ENCODE measurements at places on chromosomes 6 and 20. TPM values are rescaled to one million over a fixed set of nuclear protein-coding genes. Genes with fewer than 3 reads are reported as not detected.

GRCh38 chr6:6851059-6851948 is 256.5 kb upstream of the RREB1 start:
- no peak overlapping the region for H3K27ac ChIP-seq
- no peaks in the 10 kb centered on the region for H3K36me3 ChIP-seq
- no peaks in the 10 kb centered on the region for H3K27me3 ChIP-seq
- peaks cover 12% of the 10 kb centered on the region for H3K4me1 ChIP-seq

GRCh38 chr6:21404577-21404976 is 189.0 kb upstream of the SOX4 start:
- H3K36me3 ChIP-seq, result no peaks in the 10 kb centered on the region
- no peaks in the 10 kb centered on the region for H3K4me1 ChIP-seq
- H3K27ac ChIP-seq, result no peak overlapping the region

DNA sequence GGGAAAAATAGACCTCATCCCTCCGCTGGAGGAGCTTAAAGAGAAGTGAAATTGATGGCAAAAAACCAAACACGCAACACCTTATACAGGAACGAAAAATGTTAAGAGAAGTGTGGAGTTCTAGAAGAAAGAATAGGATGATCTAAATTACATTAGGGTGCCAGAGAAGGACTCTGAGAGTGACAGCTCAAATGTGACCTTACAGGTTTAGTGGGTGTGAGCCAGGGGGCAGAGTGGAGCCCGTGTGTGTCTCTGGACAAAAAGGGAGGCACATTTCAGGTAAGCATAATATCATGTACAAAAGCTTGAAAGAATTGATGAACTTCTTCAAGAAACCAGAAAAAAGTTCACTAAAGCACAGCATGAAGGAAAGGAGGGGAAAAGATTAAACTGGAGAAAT is 20.8 kb downstream of the HLA-DRA start:
- H3K27me3 ChIP-seq, result no peaks in the 10 kb centered on the region
- H3K36me3 ChIP-seq, result no peaks in the 10 kb centered on the region
- no peak overlapping the region for H3K27ac ChIP-seq
- H3K4me1 ChIP-seq, result no peaks in the 10 kb centered on the region
- DNase-seq, result no peak

GRCh38 chr20:52981051-52981450 is 8.9 kb downstream of the TSHZ2 start:
- no peak for DNase-seq
- H3K27ac ChIP-seq, result no peak overlapping the region
- H3K4me1 ChIP-seq, result no peaks in the 10 kb centered on the region

The FIG4 gene
- total RNA-seq, result 11.4 TPM

DNA sequence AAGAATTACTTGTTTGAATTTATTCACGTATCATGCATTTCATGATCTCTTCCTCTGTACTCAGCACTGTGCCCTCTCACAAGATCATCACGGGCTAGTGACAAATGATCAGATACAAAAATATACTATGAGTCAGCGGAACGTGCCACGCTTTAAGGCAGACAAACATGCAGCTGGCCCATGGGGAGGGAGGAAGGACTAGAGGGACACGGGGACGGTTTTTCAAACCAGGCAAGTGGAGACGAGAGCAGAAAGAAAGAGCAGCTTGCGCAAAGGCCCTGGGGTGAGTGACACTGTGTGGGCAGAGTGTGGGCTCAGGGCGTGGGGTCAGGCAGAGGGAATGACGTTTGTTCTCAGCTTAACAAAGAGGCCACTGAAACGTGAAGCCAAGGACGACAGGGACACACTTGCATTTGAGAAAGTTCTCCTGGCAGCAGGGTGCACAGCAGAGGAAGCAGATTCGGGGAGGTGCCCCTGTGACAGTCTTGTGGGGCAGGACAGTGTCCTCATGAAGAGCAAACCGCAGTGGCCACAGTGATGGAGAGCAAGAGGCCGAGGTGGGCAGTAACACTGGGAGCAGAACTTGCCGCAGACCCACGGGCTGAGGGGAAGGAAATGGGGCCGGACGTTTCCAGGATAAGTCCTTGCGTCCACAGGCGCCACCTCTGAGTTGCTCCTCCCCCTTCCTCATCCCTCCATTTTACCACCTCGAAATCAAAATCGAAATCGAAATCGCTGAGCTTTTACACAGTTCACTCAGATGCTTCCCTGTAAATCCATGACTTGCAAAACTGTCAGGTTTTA is 6.9 kb upstream of the RPS6KA2 start:
- H3K4me3 ChIP-seq, result no peak overlapping the region
- no peaks in the 10 kb centered on the region for H3K27me3 ChIP-seq
- peak; percentile 67 for DNase-seq
- H3K4me1 ChIP-seq, result peaks cover 1% of the 10 kb centered on the region
- no peaks in the 10 kb centered on the region for H3K36me3 ChIP-seq

DNA sequence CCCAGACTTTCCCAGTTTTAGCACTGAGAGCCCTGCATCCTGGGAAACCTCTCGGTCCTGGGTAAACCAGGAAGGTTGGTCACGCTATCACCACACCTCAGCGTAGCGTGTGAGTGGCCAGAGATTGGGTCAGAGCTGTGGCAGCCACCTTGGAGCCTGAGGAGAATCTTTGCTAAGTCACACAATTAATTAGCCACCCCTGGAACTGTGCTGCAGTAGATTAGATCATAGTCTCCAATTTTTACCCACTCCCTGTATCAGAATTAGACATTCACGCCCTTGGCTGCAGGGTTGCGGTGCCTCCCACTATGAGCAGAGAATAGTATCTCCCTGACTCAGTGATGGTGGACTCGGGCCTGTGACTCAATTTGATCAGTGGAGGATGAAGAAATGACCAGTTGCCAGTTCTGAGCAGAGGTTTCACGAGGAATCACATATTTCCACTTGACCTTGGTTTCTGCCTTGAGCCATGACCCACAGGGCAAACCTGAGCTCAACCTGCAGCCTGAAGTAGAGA is 6.0 kb upstream of the PTGIS start:
- H3K4me3 ChIP-seq, result no peak overlapping the region
- no peak for DNase-seq
- no peaks in the 10 kb centered on the region for H3K36me3 ChIP-seq
- no peak overlapping the region for H3K27ac ChIP-seq

The LYRM2 gene
- total RNA-seq, result 14.2 TPM

The TRAPPC3L gene
- total RNA-seq, result 0.21 TPM

GRCh38 chr6:12593771-12594529 is 122.6 kb upstream of the PHACTR1 start:
- H3K4me3 ChIP-seq, result no peak overlapping the region
- no peaks in the 10 kb centered on the region for H3K36me3 ChIP-seq
- H3K4me1 ChIP-seq, result peaks cover 8% of the 10 kb centered on the region
- H3K27ac ChIP-seq, result peak overlapping the region; percentile 36
- DNase-seq, result no peak

DNA sequence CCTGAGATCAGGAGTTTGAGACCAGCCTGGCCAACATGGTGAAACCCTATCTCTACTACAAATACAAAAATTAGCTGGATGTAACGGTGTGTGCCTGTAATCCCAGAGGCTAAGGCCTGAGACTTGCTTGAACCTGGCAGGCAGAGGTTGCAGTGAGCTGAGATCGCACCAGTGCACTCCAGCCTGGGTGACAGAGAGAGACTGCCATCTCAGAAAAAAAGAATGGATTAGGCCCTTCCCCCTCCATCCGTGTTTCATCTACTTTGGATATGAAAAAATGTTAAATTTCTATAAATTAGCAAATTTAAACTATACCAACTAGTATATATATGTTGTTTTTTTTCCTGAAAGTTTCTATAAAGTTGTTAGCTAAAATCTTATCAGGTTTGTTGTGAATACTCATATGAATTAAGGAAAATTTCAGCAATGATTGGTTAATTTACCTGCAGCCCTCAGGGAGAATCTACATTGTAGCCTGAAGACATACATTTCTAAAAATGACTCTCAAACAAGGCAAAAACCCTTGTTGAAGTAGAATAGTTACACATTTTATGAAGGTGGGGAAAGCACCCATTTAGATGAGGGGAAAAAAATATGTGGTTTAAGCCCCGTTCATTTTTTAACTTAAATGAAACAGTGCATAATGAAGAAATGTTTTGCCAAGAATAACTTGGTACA is 120.9 kb downstream of the TIAM2 start:
- no peak overlapping the region for H3K27ac ChIP-seq
- H3K4me1 ChIP-seq, result no peaks in the 10 kb centered on the region
- no peaks in the 10 kb centered on the region for H3K36me3 ChIP-seq
- DNase-seq, result no peak

GRCh38 chr6:89941031-89941762 is 46.9 kb downstream of the GJA10 start:
- H3K4me1 ChIP-seq, result no peaks in the 10 kb centered on the region
- peaks cover 12% of the 10 kb centered on the region for H3K36me3 ChIP-seq
- H3K27me3 ChIP-seq, result no peaks in the 10 kb centered on the region
- no peak overlapping the region for H3K4me3 ChIP-seq
- DNase-seq, result peak; percentile 56

GRCh38 chr20:9293145-9293544 is 221.2 kb upstream of the LAMP5 start:
- no peak overlapping the region for H3K27ac ChIP-seq
- no peak overlapping the region for H3K4me3 ChIP-seq
- H3K36me3 ChIP-seq, result no peaks in the 10 kb centered on the region
- DNase-seq, result no peak

The GPR6 gene
- total RNA-seq, result not detected

- peaks cover 5% of the 10 kb centered on the region for H3K27me3 ChIP-seq
- no peak for DNase-seq
- H3K4me3 ChIP-seq, result no peak overlapping the region
- H3K4me1 ChIP-seq, result no peaks in the 10 kb centered on the region
Observed at GRCh38 chr20:57335392-57335791, 5.8 kb downstream of the SPO11 start.

DNA sequence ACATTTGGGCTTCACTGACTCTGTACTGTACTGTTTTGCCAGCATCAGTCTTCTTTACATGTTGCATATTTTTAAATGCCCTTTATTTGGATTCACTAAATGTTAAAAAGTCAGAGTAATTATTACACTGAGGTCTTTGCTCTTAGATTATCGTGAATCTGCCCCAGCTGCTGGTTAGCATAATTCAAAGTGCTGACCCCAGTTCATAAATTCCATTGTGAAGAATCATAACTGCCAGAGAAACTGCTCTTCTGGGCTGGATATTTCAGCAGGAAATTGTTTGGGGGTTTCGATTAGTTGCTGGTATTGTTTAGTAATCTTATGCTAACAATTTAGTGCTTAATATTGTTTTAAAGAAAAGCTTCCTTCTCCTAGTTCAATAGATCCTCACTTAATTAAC is 682.1 kb upstream of the MAP3K7 start:
- H3K27ac ChIP-seq, result no peak overlapping the region
- no peak for DNase-seq
- no peak overlapping the region for H3K4me3 ChIP-seq
- no peaks in the 10 kb centered on the region for H3K4me1 ChIP-seq
- no peaks in the 10 kb centered on the region for H3K27me3 ChIP-seq
- no peaks in the 10 kb centered on the region for H3K36me3 ChIP-seq

DNA sequence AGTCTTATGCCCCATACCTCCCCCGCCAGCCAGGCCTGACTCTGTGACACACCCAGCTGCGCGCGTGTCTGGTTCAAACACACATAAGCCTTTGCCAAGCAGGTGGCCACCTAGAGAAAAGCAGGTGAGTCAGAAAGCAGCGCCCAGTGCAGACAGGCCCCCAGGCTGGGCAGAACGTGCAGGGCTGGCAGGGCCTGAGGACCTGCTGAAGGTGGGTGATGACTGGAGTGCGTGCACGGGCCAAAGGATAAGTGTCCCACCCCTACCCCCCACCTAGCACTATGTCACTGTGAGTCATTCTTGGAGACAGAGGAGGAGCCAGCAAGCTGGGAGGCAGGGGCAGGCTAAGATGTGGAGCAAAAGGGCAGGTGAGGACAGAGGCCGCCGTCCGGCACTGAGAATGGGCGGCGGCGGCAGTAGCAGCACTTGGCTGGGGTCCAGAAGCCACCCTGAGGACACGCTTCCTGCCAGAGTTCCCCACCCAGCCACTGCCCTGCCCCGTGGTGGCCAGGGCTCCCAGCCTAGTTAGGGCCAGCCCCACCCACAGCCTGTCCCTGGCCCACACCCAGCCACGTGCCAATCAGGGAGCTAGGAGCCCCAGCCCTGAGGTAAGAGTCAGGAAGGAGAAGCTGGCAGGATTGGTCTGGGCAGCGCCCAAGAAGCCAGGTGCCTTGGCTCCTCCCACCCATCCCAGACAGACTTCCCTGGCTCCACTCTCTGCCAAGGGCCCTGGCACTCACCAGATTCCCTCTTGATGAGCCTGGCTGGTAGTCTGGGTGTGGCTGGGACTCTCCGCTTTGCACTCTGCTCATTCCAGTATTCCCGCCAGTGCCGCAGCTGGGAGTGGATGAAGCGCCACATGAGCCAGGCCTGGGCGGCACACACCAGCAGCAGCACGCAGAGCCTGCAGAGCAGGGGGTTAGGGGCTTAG is 72.7 kb downstream of the TRAM2 start:
- peak; percentile 70 for DNase-seq
- peak overlapping the region; percentile 70 for H3K27ac ChIP-seq
- H3K4me1 ChIP-seq, result peaks cover 22% of the 10 kb centered on the region

DNA sequence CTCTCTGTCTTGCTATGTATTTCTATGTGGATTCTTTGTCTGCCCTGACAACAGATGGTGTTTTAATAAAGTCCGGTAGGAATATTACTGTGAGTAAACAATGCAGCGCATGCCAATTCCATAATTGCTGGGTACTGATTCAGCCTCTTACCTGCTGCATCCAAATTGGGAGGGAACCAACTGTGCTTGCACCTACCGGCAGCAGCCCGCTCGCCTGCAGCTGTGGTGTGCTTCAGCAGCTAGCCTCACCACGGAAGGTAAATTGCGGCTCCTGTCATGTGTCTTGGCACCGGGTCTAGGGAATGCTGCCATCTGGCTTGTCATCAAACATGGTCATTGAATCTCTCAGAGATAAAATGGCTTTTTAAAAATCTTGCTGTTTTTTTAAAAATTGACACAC is 704.8 kb upstream of the SLC35B3 start:
- H3K36me3 ChIP-seq, result no peaks in the 10 kb centered on the region
- no peaks in the 10 kb centered on the region for H3K27me3 ChIP-seq
- H3K4me1 ChIP-seq, result peaks cover 3% of the 10 kb centered on the region
- H3K27ac ChIP-seq, result no peak overlapping the region

GRCh38 chr6:85388531-85388930 is 61.4 kb upstream of the NT5E start:
- DNase-seq, result no peak
- no peaks in the 10 kb centered on the region for H3K27me3 ChIP-seq
- no peaks in the 10 kb centered on the region for H3K36me3 ChIP-seq
- H3K4me3 ChIP-seq, result no peak overlapping the region
- H3K27ac ChIP-seq, result no peak overlapping the region

DNA sequence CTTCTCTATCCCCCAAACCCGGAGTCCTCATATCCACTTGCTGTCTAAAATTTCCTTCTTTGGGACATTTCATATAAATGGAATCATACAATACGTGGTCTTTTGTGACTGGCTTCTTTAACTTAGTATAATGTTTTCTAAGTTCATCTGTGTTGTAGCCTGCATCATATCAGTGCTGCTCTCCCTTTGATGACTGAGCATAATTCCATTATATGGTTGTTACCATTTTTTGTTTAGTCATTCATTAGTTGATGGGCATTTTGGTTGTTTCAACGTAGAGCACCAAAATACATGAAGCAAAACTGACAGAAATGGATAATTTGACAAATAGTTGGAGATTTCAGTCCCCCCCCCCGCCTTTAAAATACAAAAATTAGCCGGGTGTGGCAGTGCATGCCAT is 71.5 kb downstream of the ZFAND3 start:
- H3K36me3 ChIP-seq, result peaks cover 17% of the 10 kb centered on the region
- no peak overlapping the region for H3K27ac ChIP-seq
- no peak overlapping the region for H3K4me3 ChIP-seq
- H3K4me1 ChIP-seq, result no peaks in the 10 kb centered on the region

Data from tibial nerve (tissue), 4 donors.